Pulmonary artery endothelial cell (primary cell): ENCODE measurements at places on chromosomes 2 and 18.

- no peak for DNase-seq
Measured at GRCh38 chr2:207513551-207514257, 16.1 kb upstream of the CREB1 start.

DNA sequence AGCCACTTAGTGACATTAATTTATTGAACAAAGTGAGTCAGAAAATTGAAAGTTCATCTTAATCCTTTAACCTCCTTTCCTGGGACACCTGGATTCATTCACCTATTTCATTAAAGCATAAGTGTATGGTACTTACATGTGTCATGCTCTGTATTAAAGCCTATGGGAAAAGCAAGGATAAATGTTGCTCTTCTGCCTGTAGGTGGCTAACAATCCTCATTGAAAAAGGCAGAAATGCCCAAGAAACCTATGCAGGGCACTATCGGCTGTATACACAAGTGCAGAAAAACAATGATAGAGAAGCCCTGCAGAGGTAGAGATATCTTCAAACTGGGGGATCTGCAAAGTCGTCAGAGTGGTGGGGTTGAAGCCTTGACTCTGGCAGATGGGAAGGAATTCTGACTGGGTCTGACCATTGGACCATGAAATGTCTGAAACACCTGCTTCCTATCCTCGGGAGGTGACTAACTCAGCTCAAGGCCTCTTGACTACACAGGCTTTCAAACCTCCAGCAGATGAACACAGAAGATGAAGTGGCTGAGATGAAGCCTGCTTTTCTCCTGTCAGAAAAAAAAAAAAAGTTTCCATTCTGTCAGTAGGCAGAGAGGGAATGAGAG lies 83.1 kb downstream of the DCC start:
- DNase-seq: no peak

- DNase-seq: no peak
Measured at GRCh38 chr2:12107321-12107720, 360.9 kb downstream of the LPIN1 start.

DNA sequence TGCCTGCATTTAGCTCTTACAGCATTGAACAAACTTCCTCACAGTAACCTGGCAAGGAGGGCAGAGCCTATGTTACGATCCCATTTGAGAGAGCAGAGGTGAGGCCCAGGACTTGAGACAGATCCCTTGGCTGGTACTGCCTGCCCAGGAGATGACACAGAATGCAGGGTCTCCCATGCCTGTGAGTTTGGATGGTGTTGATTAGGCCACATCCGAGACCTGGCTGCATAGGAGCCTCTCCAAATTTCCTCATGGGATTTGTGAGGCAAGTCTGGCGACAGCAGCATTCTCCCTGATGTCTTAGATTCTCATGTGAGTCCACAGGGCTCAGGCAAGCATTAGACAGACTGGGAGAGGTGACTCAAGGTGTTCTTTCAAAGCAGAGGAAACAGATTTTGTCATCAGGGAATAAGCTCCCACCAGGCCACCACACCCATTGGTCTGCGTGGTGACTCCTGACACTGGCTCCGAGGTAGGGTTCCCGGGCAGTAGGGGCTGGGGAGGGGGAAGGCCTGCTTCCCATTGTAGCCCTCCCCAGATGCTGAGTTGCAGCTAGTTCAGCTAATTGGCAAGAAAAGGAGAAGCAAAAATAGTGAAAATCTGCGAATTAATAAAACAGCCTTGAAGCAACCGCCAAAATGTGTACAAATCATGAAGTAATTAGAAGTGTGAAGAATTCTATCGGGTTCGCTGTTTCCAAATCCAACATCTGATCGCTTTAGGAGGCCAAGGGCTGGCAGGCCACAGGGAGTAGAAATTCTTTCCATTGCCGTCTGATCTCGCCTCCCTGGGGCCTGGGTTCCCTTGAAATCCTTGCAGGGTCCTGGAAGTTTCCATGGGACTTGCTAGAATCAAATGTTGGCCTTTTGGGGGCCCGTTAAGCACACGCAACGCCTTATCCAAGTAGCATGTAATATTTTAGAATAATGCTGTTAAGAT lies 68.0 kb downstream of the MAPK4 start:
- no peak for DNase-seq

DNA sequence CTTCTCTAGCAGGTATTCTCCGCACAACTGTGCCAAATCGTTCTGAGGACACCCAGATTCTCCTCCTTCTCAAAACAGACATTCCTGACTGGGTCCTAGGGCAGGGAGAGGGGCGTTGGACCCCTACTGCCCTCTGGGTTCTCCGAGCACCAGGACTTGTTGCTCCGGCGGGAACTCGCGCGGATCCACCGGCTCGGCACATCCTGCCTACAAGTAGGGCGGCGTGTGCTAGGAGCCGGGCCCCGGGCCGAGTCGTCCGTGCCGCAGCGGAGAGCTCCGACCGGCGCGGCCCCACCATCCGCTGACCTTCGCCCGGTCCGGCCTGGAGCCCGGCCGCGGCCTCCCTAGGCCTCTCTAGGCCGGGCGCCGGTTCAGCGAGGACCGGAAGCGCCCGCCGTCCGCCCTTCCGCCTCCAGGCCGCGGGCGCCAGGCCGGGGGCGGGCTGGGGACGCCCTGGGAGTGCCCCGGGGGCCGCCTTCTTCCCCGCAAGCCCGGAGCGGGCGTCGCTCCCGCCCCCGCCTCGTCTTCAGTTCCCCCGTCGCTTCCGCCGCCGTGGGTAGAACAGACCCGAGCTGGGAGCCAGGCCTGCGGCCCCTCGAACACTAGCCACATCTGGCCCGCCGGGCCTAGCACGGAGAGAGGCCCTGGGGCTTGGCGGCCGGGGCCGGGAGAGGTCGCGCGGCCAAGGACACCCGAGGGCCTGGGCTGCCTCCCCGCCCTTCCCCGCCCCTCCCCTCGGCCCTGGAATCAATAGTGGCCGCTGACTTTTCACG lies 7.6 kb upstream of the ONECUT2 start:
- no peak for DNase-seq

GRCh38 chr2:56749152-56749752 lies 565.5 kb downstream of the CCDC85A start:
- DNase-seq: peak; percentile 10

- no peak for DNase-seq
Measured at GRCh38 chr2:128986867-128987268, 668.2 kb upstream of the HS6ST1 start.

- no peak for DNase-seq
Measured at GRCh38 chr18:48413342-48413741, 4.2 kb upstream of the ZBTB7C start.

GRCh38 chr2:13616616-13617015 lies 899.9 kb downstream of the TRIB2 start:
- DNase-seq: no peak

- DNase-seq: no peak
Measured at GRCh38 chr2:38013158-38013752, 62.7 kb downstream of the CYP1B1 start.

- DNase-seq: peak; percentile 46
Measured at GRCh38 chr2:39530411-39530866, 93.4 kb upstream of the MAP4K3 start.

- peak; percentile 26 for DNase-seq
Measured at GRCh38 chr2:112187805-112188596, 49.8 kb downstream of the FBLN7 start.

DNA sequence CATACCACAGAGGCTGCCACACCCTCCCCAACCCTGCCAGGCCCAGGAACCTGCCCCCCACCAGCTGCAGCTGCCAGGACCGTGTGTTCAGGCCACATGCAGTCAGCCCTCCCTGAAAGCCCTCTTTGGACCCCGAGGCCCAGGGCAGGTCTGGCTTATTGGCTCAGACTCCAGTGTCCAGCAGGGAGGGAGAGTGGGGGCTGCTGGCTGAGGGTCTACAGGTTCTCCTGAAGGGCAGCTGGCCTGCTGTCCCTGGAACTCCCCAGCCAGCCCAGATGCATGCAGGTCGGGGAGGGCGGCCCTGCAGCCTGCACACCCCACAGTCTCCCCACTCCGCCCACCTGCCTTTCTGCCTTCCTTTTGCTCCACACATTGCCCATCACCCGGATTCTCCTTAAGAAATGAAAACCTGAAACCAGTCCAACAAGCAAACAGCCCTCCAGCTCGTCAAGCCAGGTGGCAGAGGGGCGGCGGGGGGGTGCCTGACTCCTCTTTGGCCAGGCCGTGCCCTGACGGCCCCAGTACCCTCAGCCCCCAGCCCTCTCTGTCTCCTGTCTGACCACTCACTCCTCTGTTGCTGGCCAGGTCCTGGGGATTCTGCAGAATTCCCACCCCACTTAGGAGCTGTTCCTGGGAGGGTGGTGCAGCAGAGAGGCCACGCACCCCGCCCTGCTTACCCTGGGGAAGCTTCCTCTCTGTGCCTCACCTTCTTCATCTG lies 18.0 kb downstream of the GPR35 start:
- no peak for DNase-seq

DNA sequence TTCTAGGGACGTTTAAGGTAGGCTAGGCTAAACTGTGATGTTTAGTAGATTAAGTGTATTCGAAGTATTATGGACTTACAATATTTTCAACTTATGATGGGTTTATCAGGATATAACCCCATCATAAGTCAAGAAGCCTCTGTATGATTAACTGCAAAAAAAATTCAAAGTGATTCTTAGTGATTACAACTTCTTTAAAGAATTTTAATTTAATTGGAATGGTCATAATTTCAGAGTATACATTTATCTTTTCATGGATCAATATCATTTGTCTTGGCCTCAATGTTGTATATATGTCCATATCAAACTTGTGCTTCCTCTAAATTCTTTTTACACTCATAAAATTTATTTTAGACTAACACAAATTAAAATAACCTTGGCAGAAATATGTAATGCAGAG lies 183.3 kb upstream of the LRP1B start:
- no peak for DNase-seq
